Gastrocnemius medialis (tissue), 4 donors: ENCODE measurements at places on chromosomes 3 and 15. TPM values are rescaled to one million over a fixed set of nuclear protein-coding genes. Genes with fewer than 3 reads are reported as not detected.

The CLDN16 gene
- total RNA-seq, result not detected

- DNase-seq, result no peak
Measured at GRCh38 chr3:97830638-97831037, 8.8 kb downstream of the CRYBG3 start.

The TMEM108 gene
- total RNA-seq, result 1.5 TPM

GRCh38 chr3:196189566-196190347, 21.4 kb downstream of the ZDHHC19 start:
- no peak for DNase-seq

The TNNC1 gene
- total RNA-seq, result 8,123 TPM

The PLA2G4E gene
- not detected for total RNA-seq

- no peak for DNase-seq
Measured at GRCh38 chr15:32861761-32862160, 144.0 kb downstream of the GREM1 start.

DNA sequence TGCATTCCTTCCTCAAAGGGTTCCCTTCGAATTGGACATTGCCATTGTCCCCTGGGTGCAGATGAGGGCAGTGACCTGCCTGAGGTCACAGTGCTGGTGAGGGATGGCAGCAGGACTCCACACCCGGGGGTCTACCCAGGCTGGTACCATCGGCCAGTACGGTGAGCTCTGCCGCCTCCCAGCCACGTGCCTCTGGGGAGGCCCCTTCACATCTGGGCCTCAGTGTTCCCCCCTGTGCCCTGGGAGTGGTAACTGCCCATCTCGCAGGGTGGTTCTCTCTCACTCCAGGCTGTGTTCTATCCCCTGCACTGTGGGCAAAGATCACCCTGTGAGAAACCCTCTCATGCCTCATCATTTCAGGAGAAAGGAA, 99.4 kb upstream of the IQSEC1 start:
- DNase-seq, result no peak

GRCh38 chr3:51687431-51688205, 16.6 kb downstream of the TEX264 start:
- DNase-seq, result no peak

GRCh38 chr15:53512029-53512428, 247.4 kb downstream of the WDR72 start:
- DNase-seq, result no peak

GRCh38 chr15:44325568-44325967, 37.0 kb downstream of the GOLM2 start:
- no peak for DNase-seq

GRCh38 chr3:135779590-135780235, 185.8 kb upstream of the PPP2R3A start:
- DNase-seq, result no peak

The AMT gene
- total RNA-seq, result 1.3 TPM

- no peak for DNase-seq
Measured at GRCh38 chr3:167650459-167650858, 3.3 kb downstream of the WDR49 start.

GRCh38 chr3:81909796-81910195, 148.4 kb upstream of the GBE1 start:
- no peak for DNase-seq
